Fibroblast of skin of abdomen (primary cell): ENCODE measurements at places on chromosomes 6 and 20.

DNA sequence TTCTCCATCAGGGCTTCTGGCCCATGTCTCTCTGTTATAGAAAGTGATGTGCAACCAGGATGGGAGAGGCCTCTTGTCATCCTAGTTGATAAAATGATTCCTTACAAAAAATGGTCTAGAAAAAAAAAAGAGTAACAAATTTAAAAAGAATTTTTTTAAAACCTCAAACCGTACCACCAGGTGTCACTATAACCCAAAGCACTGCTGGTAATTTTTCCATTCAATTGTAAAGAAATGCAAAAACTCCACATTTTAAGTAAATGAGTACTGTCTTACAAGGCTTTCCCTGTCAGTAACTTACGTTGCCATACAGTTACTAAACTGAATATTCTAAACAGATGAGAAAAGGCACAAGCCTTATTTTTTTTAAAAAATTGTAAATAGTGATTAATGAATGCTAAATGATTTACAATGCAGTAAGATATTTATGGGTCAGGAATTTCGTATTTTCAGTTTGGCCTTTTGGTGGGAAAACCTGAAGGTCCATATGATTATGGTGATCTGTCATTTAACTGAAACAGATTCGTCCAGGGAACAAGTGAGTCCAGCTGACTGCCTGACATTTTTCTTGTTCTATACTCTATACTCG, 95.4 kb downstream of the OGFRL1 start:
- DNase-seq = peak; percentile 50

GRCh38 chr6:44422531-44422930, 35.0 kb downstream of the CDC5L start:
- no peak for DNase-seq

- DNase-seq = no peak
These were observed 1.1 kb downstream of the VAPB start for GRCh38 chr20:58389968-58390658.

DNA sequence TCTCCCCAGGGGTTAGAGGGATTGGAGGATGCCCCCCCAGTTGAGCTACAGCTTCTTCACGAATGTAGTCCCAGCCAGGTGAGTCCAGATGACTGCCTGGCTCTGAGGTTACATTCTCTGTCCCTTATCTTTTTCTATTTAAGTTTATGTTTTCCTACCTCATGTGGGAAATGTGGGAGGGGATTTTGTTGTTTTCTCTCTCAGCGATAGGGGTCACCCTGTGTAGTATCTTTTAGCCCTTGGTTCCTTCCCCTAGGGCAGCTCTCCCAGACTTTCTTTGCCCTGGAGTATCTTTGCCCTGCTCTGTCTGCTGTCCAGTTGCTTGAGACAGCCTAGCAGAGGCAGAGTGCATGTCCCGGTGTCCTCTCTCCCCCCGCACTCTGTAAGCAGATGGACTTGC, 5.8 kb downstream of the FANCE start:
- no peak for DNase-seq

- no peak for DNase-seq
These were observed 12.0 kb upstream of the RNGTT start for GRCh38 chr6:88975369-88975768.

GRCh38 chr6:25094726-25095125, 159.0 kb upstream of the RIPOR2 start:
- DNase-seq = peak; percentile 13

- no peak for DNase-seq
These were observed 8.1 kb upstream of the CSE1L start for GRCh38 chr20:49037962-49038387.
